Stimulated activated CD8-positive, alpha-beta memory T cell treated with anti-CD3 and anti-CD28 coated beads, Interleukin-7, amount 100 ng/mL, for 1 hour (primary cell): ENCODE measurements at places on chromosomes 16 and 17.

GRCh38 chr16:24234737-24235136 is 21.4 kb upstream of the CACNG3 start:
- no peak for DNase-seq

- DNase-seq: no peak
Observed at GRCh38 chr16:81214745-81215166, 23.7 kb upstream of the BCO1 start.

DNA sequence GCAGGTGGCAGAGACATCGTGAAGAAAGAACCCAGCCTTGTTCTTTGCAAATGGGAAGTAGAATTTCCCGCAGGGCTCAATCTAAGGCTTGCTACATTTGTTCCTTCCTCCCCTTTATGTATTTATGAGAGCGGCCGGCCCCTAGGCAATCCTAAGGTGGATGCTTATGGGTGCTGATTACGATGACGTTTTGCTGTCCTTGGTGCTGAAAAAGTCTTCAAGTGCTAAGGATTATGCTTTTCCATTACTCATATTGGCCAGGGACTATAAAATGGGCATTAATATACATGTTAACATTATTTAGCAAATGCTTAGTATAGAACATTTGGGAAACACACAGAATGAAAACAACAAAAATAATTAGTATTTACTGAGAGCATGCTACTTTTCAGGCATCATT is 313.3 kb upstream of the XYLT1 start:
- no peak for DNase-seq

DNA sequence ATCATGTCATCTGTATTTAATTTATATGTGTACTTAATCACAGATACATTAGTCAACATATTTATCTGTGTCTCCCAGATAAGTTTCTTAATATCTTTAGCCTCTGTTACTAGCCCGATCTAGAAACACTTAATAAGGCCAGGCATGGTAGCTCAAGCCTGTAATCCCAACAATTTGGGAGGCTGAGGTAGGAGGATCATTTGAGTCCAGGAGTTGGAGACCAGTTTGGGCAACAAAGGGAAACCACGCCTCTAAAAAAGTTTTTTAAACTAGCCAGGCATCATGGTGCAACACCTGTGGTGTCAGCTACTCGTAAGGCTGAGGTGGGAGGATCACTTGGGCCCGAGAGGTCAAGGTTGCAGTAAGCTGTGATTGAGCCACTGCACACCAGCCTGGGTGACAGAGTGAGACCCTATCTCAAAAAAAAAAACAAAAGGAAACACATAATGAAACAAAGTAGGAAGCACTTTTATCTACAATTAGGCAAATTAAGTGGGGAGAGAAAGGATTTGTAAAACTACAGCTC is 9.4 kb downstream of the SKA2 start:
- no peak for DNase-seq

DNA sequence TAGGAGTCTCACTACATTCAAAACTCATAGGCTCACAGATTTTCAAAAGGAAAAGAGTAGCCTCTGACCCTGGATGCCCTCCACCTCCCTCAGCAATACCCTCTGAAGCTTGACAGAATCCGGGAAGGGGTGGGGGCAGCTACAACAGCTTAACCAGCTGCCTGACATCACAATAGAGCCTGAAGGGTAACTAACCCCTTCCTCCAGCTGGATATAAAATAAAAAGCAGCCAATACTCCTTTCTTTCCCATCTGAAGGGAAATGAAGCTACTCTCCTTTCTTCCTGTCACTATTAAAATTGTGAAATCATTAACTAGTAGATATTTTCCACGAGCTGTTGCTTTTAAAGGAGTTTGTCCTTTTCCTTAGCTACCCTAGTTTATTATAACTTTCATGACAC is 24.0 kb downstream of the USP31 start:
- no peak for DNase-seq

DNA sequence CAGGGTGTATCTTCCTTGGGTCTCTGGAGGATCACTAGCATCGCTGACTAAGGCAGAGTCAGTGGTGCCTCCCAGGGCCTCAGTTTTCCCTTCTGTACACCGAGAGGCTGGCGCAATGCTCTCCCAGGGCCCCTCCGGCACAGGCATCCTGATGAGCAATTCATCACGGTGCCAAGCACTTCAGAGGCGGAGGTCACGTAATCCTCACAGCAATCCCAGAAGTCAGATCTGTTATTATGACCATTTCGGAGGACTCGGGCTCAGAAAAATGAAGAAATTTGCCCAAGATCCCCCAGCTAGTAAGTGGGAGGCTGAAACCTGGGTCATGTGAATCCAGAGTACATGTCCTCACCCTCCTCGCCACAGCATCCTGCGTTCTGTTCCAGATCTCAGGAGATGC is 46.5 kb downstream of the AIPL1 start:
- no peak for DNase-seq

DNA sequence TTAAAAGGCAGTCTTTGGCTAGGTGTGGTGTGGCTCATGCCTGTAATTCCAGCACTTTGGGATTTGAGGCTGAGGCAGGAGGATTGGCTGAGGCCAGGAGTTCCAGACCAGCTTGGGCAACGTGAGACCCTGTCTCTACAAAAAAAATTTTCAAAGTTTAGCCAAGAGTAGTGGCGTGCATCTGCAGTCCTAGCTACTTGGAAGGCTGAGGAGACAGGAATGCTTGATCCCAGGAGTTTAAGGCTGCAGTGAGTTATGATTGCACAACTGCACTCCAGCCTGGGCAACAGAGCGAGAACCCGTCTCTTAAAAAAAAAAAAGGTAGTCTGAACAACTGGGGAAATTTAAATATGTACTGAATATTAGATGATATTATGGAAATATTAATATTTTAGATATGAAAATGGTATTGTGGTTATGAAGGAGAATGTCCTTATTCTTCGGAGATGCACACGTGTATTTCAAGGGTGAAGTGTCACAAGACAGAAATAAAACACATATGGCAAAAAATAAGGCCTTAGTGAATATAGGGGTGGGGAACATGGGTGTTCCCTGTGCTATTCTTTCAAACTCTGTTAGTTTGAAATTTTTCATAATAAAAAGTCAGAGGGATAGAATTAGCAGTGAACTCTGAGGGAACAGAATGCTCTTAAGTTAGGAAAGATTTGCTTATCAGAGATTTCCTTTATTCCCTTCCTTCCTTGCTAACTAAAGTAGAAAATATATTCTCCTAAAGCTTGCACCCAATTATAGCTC is 144.7 kb downstream of the CDK5R1 start:
- no peak for DNase-seq

- no peak for DNase-seq
Observed at GRCh38 chr16:10817963-10818941, at the start of gene TVP23A. Gene TVP23A (minus strand): TSS chr16:10818794. CDS start chr16:10818493, 301 bp downstream.

DNA sequence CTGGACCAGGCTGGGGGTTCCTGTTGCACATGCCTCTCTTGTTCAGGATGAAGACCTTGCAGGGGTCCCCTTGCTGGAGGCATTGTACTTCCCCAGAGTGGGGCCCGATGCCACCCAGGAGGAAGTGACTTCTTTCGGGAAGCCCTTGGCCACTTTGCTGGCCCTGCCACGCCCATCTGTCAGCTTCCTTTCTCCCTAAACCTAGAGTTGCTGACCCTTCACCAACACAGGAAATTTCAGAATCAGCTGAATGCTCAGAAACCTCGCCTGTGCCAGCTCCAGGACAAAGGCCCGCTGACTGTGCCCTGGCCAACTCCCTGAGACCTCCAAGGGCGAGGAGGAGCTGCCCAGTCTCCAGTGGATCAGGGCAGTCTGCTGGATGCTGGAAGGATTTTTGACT is 26.7 kb downstream of the WNT9B start:
- DNase-seq: no peak

GRCh38 chr16:87560428-87561199 is 41.7 kb upstream of the JPH3 start:
- DNase-seq: no peak

- DNase-seq: no peak
Observed at GRCh38 chr16:54135361-54136275, 151.0 kb downstream of the IRX3 start.

- no peak for DNase-seq
Observed at GRCh38 chr16:23952128-23952970, 116.6 kb downstream of the PRKCB start.

- DNase-seq: no peak
Observed at GRCh38 chr17:39979016-39979670, 1.5 kb upstream of the PSMD3 start.

DNA sequence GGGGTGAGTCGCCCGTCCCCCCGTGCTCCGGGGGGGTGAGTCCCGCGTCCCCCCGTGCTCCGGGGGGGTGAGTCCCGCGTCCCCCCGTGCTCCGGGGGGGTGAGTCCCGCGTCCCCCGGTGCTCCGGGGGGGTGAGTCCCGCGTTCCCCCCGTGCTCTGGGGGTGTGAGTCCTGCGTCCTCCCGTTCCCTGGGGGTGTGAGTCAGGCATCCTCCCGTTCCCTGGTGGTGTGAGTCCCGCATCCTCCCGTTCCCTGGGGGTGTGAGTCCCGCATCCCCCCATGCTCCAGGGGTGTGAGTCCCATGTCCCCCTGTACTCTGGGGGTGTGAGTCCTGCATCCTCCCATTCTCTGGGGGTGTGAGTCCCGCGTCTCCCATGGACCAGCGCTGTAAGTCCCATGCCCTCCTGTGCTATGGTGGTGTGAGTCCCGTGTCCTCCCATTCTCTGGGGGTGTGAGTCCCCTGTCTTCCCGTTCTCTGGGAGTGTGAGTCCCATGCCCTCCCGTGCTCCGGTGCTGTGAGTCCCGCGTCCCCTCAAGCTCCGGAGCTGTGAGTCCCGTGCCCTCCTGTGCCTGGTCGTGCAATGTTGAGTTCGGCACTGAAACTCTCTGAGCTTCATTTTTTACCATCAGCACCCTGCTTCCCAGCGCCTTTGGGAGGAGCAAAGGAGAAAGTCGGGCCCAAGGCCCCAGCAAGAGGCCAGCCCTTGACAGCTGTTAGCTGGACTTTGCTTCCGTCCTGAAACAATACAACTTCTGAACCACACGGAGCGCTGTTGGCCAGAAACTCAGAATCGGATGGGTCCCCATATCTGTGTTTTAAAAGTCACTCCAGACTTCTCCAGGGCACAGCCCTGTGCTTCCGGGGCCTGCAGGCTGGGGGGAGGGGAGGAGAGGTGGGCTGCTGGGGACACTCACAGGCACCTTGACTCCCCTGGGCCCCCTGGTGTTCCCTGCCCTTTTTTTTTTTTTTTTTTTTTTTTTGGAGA is 11.5 kb upstream of the ZC3H18 start:
- DNase-seq: no peak

DNA sequence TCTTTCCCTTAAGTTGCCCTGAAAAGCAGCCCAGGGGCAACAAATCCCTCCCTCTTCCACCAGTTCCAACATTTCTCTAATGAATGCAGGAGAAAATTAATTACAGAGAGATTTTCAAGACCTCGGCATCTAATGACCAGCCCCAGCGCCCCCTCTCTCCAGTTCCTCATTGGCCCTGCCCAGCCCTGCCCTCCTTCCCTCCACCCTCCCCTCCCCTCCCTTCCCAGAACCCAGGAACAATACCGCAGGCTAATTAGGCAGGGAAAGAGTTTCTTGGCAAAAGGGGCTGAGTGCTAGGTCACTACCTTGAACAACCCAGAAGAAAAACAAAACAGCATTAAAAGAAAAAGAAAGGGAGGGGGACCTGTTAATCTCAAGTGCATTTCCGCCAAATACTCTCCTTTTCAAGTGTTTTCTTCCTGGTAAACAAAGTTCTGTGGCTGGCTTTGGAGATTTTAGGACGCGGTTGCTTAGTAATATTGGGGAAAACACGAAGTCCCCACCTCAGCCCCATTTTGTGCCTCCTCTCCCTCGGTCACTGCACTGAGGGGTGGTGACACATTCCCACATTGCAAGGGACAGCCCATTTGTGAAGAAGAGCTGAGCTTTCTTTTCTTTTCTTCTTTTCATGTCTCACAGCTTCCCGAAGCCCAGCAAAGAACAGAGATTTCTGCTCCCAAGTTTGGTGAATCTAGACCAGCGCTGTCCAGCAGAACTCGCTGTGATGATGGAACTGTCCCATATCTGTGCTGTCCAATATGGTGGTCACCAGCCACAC is 215.4 kb downstream of the SOX9 start:
- no peak for DNase-seq

- no peak for DNase-seq
Observed at GRCh38 chr16:86929057-86929871, 350.9 kb downstream of the FOXL1 start.

- no peak for DNase-seq
Observed at GRCh38 chr16:22677024-22677830, 136.7 kb upstream of the HS3ST2 start.

GRCh38 chr17:82445542-82445941 is 5.0 kb downstream of the CYBC1 start:
- DNase-seq: no peak

- DNase-seq: no peak
Observed at GRCh38 chr17:17091856-17092756, 49.8 kb downstream of the MPRIP start.

DNA sequence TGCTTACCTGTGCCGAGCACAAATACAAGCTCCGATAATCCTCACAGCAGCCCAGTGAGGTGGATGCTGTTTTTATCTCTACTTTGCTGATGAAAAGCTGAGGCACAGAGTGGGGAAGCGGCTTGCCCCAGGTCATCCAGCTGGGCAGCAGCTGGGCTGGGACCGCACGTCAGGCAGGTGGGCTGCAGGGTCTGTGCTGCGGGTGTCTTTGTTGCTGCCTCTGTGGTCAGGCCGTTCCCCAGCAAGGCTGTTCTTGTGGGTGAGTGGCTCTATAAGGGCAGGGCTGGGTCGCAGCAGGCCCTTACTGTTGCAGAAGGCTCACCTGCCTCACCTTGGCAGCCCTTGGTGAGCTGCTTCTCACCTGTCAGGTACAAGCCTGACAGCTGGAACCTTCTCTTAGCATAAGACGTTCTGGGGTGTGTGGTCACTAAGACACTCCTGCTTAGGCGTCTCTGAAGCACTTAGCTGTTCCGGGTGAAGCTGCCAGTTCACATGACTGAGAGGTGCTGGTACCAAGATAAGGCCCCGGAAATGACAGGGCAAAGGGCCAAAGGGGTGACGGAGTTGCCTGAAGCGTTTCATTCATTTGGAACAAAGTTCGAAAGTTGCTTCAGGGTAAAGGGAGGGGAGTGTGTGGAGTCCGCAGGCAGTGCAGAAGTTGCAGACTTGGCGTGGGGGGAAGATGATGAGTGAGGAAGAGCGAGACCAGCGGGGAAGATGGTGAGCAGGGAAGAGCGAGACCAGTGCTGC is 17.4 kb downstream of the IRF8 start:
- no peak for DNase-seq

DNA sequence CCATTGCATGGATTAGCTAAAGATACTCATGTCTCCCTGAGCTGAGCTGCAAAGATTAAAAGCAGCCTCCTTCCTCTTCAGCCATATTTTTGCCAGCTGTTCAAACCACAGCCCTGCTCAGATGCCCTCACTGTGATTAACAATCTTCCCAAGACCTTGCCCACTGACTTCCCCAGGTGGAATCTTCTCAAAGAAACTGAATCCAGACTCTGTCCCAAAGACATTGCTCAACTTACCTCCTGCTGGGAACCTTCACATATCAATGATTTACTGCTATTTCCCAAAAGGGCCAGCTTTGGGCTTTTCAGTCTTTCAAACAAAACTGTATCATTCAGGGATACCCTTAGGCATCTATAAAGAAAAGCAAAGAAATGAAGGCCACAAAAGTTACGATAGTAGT is 9.2 kb downstream of the C17orf67 start:
- no peak for DNase-seq

- DNase-seq: no peak
Observed at GRCh38 chr17:2847381-2848333, 51.4 kb downstream of the RAP1GAP2 start.

GRCh38 chr16:64151990-64152767 is 969.7 kb downstream of the CDH11 start:
- DNase-seq: no peak

- DNase-seq: no peak
Observed at GRCh38 chr16:69017036-69017783, 88.2 kb upstream of the HAS3 start.
